ENCODE measurements at places on chromosomes 12 and 14.

DNA sequence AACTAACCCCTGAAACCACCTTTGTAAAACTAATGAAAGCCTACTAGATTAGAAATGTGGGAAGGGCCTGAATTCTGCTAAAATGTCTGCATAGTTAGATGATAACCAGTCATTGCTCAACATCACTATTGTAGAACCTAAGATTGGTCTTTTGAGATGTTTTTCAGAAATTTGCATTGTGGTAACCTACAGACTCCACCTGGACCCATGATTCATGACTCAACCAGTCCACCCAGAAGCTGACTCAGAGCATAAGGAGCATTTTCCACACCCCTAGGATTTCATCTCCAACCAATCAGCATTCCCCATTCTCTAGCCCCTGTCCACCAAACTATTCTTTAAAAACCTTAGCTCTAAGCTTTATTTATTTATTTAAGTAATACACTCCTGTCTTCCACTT, 30.4 kb upstream of the CHGA start:
- DNase-seq: no peak

DNA sequence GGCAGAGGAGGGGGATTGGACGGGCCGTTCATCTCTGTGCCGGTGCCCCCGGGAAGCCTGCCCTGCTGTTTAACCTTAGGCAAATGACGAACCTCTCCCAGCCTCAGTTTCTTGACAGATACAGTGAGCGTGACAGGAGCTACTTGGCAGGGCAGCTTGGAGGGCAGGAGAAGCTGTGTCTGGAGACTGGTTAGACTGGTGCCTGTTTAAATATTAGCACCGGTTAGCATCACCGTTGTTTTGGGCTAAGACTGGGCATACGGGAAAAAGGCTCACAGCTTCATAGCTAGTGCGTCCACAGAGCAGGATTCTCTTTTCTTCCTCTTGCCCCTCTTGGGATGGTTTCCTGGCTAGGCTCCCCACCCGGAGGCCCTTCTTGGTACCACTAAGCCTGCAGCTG, 38.7 kb downstream of the RHOF start:
- no peak for DNase-seq

- DNase-seq: no peak
Observed at GRCh38 chr12:94265539-94265938, 117.2 kb downstream of the PLXNC1 start.

- no peak for DNase-seq
Observed at GRCh38 chr12:118979763-118980406, 1.5 kb upstream of the SRRM4 start.

GRCh38 chr14:100237735-100238418, 1.1 kb upstream of the YY1 start:
- DNase-seq: peak; percentile 57

GRCh38 chr14:33241331-33241730, 302.7 kb downstream of the NPAS3 start:
- no peak for DNase-seq

DNA sequence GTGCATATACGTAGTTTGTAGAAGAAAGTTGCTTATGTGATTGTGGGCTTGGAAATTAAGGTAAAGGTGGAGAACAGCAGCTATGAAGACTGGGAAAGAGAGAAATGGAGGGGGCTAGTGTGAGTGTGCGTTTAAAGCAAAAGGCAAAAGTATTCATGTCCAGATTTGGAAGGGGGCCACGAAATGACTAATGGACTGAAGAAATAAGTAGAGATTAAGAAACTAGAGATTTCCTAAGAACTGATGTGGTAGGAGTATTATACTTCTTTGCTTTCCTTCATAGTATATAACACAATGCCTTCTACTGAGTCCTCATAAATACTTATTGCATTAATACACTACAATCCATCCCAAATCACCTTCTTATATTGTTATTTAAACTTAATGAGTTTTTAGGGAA, 298.6 kb upstream of the NOVA1 start:
- DNase-seq: no peak
